ENCODE measurements at places on chromosomes 7 and 10.
A peak's percentile ranks its signal among the peaks of the same experiment; 100 is the strongest.

DNA sequence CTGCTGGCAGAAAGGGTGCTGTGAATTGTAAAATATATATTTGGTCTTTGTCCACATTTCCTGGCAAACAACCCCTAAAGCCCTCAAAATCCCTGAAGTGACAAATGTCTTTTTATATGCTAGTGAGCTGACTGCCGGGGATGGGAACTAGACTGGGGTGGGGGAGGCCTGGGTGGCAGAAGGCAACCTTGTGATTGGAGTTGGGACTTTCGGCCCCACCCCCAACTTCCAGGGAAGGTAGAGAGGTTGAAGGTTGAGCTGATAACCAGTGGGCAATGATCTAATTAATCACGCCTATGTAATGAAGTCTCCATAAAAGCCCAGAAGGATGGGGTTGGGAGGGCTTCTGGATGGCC, 2.7 kb downstream of the EPHA1 start:
- no peak for DNase-seq

- DNase-seq: no peak
These were observed 375.8 kb downstream of the REEP3 start for GRCh38 chr10:63896992-63897391.

DNA sequence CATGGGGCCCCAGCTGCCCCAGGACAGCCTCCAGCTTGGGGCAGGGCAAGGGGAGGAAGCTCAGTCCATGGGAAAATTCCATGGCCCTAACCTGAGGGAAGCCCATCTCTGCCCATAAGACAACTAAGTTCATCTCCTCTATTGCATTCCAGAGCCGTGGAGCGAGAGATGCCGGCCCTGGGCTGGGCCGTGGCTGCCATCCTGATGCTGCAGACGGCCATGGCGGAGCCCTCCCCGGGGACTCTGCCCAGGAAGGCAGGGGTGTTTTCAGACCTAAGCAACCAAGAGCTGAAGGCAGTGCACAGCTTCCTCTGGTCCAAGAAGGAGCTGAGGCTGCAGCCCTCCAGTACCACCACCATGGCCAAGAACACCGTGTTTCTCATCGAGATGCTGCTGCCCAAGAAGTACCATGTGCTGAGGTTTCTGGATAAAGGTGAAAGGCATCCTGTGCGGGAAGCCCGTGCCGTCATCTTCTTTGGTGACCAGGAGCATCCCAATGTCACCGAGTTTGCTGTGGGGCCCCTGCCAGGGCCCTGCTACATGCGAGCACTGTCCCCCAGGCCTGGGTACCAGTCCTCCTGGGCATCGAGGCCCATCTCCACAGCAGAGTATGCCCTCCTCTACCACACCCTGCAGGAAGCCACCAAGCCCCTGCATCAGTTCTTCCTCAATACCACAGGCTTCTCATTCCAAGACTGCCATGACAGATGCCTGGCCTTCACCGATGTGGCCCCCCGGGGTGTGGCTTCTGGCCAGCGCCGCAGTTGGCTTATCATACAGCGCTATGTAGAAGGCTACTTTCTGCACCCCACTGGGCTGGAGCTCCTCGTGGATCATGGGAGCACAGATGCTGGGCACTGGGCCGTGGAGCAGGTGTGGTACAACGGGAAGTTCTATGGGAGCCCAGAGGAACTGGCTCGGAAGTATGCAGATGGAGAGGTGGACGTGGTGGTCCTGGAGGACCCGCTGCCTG, 4.3 kb downstream of the AOC1 start:
- DNase-seq: no peak

- no peak for DNase-seq
These were observed 3.8 kb upstream of the SKIDA1 start for GRCh38 chr10:21529032-21529910.

DNA sequence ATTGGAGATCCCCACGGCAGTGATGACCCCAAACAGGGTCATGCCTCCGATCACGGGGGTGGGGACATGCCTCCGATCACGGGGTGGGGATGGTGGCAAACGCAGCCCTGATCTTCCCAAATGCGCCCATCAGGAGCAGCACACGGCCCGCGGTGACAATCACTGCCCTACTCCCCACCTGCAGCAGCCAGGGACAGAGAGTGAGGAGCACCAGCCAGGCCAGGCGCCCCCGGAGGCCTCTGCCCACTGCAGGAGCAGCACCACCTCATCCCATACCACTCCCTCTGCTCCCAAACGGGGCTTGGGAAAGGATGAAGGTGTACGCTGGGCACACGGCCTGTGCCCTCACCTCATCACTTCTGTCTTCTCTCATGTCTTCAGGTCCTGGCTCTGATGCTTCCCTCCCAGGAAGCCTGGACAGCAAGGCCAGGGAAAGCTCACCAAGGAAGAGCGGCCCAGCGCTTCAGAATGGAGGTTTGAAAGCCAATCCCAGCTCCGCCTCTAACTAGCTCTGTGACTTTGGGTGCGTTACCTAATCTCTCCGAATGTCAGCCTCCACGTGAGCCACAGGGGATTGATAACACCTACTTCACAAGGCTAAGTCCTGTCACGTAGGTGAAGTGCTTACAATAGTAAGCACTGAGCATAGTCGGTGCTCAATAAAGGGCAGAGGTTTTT, 37.1 kb downstream of the STRA8 start:
- DNase-seq: no peak

- no peak for DNase-seq
These were observed 110.3 kb downstream of the ADRA2A start for GRCh38 chr10:111187096-111187495.

DNA sequence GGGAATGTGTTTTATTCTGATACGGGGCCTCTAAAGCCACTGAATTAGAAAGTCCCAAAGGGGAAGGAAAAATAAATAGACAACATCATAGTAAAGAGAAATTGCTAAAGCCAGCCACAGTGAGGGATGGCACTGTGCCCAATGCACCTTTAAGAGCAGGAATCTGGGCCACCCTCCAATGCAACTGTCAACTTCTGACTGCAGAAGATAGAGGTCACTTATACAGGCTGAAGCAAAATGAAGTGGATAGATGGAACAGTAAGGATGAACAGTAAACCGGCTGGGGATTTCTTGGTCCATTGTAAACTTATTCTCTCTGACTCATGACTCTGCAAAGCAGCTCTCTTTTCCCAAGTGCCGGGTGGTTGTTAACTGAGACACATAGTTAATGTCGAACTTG, 54.0 kb upstream of the KCNIP2 start:
- peak; percentile 47 for DNase-seq

- no peak for DNase-seq
These were observed 758.1 kb downstream of the CNTNAP2 start for GRCh38 chr7:146874722-146875121.

GRCh38 chr10:30591249-30591670, 38.3 kb downstream of the LYZL2 start:
- DNase-seq: no peak

DNA sequence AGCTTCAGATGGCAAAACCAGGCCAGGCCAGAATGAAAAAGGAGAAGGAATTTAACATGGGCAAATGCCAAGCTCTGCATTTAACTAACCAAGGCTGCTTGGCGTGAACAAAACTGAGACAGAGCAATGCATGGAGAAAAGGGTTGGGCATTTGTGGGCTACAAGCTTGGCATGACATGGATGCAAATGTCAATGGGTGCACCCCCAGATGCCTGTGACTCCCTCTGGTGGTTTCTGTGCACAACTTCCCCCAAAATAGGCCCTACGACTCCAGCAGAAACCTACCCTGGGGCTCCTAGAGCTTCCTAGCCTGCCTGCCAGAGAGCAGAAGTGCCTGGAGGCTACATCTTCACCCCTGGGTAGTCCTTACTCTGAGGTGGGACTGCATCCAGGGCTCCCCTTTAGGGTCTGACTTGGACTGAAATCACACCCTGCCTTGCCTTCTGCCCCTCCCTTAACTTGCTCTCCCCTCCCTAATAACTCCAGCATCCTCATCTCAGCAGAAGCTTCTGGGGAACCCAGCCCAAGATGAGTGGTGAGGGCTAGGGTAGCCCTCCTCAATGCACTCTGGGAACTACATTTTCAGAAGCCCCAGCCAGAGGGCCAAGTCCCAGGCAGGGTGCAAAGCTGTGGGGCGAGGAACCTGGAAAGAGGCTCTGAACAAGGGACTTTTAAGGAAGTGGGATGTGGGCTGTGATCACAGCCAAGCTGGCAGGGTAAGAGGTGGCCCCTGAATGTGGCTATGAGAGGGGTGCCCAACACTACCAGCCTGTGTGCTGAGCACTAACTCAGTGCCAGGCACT, 11.3 kb downstream of the GPRIN2 start:
- DNase-seq: peak; percentile 19

DNA sequence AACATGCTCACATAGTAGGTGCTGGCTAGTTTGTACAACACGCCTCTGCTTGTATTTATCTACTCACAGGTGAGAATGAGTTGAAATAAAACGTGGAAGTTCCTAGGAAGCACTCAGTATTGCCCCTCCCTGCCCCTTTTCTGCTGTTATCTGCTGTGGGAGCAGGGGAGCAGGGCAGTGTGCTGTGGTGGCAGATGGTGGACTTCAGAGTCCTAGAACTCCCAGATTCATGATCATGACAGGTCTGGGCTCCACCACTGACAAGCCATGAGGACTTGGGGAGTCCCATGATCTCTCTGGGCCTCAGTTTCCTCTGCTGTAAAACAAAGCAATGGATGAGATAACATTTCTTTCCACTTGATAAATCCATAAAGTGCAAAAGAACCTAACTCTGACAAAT, 11.6 kb upstream of the PRKCQ start:
- no peak for DNase-seq

DNA sequence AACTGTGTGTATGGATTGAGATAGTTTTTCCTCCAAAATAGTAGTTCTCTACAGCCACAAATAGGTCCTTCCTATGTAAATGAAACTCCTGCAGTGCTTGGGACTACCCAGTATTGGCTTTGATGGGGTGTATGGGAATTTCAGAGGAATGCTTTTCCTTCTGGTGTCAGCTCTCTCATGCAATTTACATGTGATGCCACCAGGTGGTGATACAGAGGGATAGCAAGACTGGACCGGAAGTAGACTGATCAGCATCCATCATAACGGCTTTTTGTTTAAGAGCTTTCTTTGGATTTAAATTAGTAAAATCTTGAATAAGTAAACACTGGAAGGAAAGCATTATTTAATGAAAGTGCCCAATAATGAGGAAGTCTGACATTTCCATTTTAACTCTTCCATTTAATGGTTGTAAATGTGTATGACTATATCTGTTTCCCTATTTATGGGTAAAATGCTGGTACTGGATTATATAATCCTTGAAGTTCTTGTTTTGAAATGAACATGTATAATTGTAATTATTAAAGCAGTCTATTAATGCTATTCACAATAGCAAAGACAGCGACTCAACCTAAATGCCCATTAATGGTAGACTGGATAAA, 22.7 kb downstream of the DYNC1I1 start:
- no peak for DNase-seq

DNA sequence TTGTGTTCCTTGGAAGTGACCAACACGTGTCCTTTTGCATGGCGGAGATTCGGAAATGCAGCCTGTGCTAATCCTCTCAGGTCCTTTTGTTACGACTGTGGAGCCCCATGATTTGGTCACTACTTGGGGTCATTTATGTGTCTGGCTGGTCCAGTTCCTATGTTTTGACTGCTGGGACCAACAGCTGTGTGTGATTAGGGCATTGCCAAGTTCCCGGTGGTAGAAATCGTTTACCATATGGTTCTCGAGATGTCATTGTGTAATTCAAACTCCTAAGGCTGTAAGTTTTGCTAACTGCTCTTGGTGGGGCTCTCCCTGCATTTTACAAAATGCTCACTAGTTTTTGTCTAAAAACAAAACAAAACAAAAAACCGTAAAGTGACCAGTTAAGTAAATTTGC, 62.0 kb downstream of the CCNY start:
- DNase-seq: no peak

DNA sequence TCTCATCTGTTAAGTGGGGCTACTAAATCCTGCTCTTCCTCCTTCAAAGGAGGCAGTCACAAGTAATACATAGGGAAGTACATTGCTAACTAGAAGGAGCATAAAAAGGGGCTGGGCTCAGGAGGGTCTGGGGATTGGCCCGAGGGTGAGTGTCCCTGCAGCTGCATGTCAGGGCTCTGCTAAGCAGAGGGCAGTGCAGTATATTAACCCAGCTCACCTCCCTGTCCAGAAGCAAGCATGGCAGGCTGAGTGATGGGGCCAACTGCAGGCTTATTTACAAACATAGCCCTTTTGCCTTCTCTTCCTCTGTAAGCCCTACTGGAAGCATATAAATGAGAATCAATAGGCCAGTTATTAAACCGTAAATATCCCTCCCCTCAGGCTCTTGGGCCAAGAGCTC, 143.2 kb upstream of the PCBD1 start:
- no peak for DNase-seq

- no peak for DNase-seq
These were observed 664 bp downstream of the FMC1 start for GRCh38 chr7:139341776-139342226.

GRCh38 chr7:46369933-46370654, 449.0 kb upstream of the IGFBP3 start:
- no peak for DNase-seq

DNA sequence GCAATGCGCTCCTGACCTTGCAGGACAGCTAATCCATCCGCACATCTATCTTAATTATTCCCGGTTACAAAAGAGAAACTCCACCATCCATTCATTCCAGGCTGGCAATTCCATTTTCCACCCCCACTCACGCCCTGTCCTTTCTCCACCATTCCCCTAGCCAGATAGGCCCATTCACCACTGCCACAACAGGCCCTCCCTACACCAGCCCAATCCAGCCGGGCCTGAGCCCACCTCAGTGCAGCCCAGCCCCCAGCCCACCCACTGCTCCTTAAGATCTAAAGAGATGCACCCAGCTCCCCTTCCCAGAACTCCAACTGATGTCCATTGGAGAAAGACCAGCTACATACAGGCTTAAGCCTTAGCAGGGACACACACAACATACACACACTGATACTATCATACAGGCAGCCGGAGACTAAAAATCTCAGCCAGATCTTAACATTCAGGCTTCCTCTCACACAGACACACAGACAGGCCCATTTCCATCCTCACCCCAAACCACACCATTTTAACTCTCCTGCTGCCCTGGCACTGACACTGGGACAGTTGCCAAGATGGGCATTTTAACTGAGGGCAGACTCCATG, 38.0 kb upstream of the PAX2 start:
- DNase-seq: no peak

DNA sequence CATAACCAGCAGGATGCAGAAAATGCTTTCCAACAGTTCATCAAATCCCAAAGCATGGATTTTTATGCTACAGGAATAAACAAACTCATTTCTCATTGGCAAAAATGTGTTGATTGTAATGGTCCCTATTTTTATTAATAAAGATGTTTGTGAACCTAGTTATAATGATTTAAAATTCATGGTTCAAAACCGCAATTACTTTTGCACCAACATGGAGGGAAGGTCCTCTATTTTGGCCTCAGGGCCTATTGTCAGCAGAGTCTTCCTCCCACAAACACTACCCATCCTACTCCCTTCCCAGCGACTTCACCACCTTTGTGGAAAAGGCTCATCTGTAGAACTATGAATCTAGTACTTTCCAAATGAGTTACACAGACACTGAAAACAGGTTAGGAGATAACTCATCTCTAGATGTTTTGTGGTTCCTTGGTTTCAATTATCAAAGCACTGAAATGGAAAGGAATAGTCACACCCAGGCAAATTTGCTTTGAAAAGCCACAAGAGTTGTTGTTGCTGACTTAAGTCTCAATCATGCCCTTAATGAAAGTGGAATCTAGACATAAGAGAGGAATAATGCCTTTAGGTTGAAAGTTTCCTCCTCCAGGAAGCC, 59.4 kb upstream of the FRMD4A start:
- DNase-seq: no peak
